ENCODE measurements at places on chromosomes 11 and 22.
A peak's percentile ranks its signal among the peaks of the same experiment; 100 is the strongest.

DNA sequence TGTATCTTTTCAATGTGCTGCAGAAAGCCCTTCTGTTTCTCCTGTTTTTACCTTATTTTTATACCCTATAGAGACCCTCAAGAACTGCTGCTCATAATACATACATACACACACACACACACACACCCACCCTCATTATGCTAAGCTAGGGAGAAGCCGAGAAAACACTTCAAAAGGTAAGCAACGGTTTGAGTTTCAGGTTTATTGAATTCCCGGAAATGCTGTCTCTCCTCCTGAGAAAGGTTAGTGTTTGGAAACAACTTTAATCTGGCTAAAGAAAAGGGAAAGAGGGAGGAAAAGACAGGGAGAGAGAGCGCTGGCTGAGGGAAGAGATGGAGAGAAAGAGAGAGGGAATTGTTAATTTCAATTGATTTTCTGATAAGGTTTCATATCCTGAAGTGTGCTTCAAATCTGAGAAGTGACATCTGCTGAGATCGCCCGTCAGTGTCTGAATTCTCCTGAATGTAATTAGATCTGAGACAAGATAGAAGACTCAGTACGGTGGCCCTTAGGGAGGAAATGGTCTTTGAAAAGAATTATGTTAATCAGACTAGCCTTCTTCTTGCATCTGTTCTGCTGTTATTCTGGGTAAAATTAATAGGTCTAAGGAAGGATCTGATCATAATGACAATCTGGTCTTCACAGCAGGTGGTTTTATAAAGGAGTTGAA is 169.1 kb downstream of the NXPE2 start:
- no peak for ATAC-seq

- ATAC-seq, result peak; percentile 0
Measured at GRCh38 chr11:118911113-118911879, 14.4 kb downstream of the BCL9L start.

DNA sequence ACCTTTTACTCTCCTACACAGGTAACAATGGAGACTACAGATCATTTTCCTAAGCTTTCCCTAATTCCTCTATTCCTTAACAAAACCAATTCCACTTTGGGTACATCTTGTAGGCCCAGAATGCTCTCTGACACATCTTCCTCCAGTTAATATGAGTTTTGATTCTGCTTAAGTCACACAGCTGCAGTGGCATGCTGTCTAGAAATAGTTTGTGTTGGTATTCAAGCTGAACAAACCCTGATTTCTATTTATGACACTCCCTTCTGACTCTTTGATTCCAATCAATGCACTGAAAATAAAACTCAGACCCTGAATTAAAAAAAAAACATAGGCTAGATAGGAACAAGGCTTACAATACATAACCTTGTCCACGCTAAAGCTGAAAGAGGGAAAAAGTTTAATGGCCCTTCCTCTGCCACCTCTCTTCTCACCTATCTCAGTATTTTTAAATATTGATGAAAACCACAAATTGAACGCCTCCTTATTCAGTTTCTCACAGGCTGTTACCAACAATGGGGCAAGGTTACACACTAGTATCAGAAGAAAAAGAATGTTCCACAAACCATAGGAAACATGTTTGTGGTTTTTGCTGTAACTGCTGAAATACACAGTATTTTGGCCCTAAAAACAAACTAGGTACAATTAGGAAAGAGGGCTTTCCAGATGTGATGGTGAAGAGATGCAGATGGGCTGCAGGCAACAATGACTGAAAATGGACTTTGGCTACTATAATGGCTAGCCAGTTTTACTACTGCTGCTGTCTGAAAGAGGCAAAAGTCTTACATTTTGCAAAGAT is 35.7 kb upstream of the GAB2 start:
- ATAC-seq, result no peak

GRCh38 chr22:20857247-20857643 is 1.4 kb downstream of the PI4KA start:
- no peak for ATAC-seq

DNA sequence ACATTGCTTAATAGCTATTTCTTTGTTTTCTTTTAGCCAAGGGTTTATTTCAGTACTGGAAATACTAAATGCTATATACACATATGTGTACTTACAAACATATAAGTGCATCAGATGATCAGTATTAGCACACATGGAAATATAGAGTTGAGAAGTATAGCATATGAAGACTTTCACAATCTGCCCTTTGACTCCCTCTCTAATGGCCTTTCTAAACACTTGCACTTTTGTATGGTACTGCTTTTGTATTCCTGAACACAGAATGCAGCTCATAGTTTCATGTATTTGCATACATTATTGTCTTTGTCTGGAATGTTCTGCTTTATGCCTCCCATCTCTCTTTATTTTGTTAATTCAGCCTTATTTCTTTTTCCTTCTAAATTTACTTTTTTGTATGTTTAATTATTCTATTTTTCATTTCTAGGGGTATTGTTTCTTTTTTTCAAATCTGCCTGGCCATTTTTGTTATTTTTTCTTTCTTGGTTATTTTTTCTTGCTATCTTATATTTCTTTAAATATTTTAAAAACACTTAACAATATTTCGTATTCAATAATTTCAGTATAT is 28.8 kb downstream of the ACER3 start:
- no peak for ATAC-seq

- no peak for ATAC-seq
Measured at GRCh38 chr11:98431463-98432359, 589.0 kb upstream of the CNTN5 start.

All from gastroesophageal sphincter (tissue), 4 donors.